ENCODE measurements at places on chromosomes 16 and 17. TPM values are rescaled to one million over a fixed set of nuclear protein-coding genes. Genes with fewer than 3 reads are reported as not detected.

- H3K4me1 ChIP-seq: no peaks in the 10 kb centered on the region
- no peaks in the 10 kb centered on the region for H3K36me3 ChIP-seq
- no peak overlapping the region for H3K4me3 ChIP-seq
- no peak overlapping the region for H3K27ac ChIP-seq
- H3K27me3 ChIP-seq: no peaks in the 10 kb centered on the region
These were observed 26.6 kb downstream of the JPH3 start for GRCh38 chr16:87628940-87629339.

- peaks cover 8% of the 10 kb centered on the region for H3K36me3 ChIP-seq
- no peak overlapping the region for H3K27ac ChIP-seq
- peaks cover 7% of the 10 kb centered on the region for H3K4me1 ChIP-seq
- H3K4me3 ChIP-seq: no peak overlapping the region
- DNase-seq: no peak
These were observed 78.4 kb downstream of the TRIM37 start for GRCh38 chr17:59028328-59028727.

DNA sequence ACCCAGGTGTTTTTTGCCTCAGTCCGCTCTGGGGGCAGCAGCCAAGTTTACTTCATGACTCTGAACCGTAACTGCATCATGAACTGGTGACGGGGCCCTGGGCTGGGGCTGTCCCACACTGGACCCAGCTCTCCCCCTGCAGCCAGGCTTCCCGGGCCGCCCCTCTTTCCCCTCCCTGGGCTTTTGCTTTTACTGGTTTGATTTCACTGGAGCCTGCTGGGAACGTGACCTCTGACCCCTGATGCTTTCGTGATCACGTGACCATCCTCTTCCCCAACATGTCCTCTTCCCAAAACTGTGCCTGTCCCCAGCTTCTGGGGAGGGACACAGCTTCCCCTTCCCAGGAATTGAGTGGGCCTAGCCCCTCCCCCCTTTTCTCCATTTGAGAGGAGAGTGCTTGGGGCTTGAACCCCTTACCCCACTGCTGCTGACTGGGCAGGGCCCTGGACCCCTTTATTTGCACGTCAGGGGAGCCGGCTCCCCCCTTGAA, 2.1 kb upstream of the C17orf107 start:
- no peaks in the 10 kb centered on the region for H3K27me3 ChIP-seq
- peaks cover 12% of the 10 kb centered on the region for H3K36me3 ChIP-seq
- peaks cover 14% of the 10 kb centered on the region for H3K4me1 ChIP-seq
- no peak overlapping the region for H3K27ac ChIP-seq

DNA sequence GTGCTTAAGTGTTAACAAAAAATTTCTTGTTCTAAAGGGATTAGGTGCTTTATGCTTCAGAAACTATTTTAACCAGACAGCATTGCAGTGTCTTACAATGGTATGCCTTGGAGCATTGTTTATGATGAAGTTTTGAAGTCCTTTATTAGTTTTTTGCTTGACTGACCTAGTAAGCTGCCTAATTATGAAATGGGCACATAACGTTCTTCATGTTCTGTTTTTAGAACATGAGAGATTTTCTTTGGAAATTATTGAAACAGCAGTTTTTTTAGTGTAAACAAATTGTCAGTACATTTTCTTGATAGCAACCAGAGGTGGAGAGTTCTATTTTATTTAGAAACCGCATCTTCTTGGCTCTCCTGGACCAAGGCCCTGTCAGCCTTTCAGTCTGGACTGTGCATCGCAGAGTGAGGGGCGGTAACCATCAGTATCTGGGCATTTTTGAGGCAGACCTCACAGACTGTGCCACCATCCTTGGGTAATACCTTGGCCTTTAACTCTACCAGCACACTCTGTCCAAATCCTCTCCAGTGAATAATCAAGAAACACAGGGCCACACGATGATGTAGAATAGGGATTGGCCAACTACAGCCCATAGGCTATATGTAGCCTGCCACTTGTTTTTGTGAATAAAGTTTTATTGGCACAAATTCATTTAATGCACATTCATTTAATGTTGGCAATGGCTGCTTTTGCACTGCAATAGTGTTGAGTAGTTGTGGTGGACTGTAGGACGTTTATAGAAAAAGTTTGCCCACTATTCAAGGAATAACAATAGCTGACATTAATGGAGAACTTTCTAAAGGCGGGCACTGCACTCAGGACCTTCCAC, 81.1 kb downstream of the VPS35L start:
- no peaks in the 10 kb centered on the region for H3K27me3 ChIP-seq
- DNase-seq: no peak
- H3K4me3 ChIP-seq: no peak overlapping the region
- peaks cover 10% of the 10 kb centered on the region for H3K36me3 ChIP-seq

- DNase-seq: no peak
- H3K27ac ChIP-seq: no peak overlapping the region
- peaks cover 11% of the 10 kb centered on the region for H3K4me1 ChIP-seq
- no peak overlapping the region for H3K4me3 ChIP-seq
- no peaks in the 10 kb centered on the region for H3K36me3 ChIP-seq
- peaks cover 22% of the 10 kb centered on the region for H3K27me3 ChIP-seq
These were observed 104.6 kb downstream of the GNAO1 start for GRCh38 chr16:56295739-56296527.

DNA sequence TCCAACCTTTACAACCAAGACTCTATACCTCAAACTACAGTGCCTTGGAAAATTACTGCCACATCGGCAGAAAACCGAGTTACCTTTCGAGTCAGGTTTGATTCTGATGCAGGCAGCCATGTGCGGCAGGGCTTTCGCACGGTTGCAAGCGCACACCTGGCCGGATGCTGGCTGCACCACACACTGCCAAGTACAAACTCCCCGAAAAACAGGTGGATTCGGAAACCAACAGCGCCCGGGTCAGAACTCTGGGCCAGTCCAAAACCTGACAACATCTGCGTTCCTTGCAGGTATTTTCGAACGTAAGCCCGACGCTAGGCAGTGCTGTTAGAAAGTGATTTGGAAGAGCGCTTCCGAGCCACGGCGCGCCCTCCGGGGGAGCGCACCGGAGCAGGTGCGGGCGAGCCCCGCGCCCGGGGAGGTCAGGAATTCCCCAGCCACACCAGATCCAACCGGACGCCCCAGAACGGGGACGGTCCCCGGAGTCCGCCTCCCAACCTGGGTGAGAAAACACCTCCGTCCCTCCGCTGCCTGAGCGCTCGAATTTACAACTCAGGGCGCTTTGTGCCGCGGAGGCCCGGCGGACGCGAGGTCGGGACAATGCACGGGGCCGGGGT, 1.2 kb downstream of the USP7 start:
- H3K27ac ChIP-seq: peak overlapping the region; percentile 97
- H3K36me3 ChIP-seq: peaks cover 18% of the 10 kb centered on the region
- H3K27me3 ChIP-seq: peaks cover 5% of the 10 kb centered on the region
- peak; percentile 58 for DNase-seq

DNA sequence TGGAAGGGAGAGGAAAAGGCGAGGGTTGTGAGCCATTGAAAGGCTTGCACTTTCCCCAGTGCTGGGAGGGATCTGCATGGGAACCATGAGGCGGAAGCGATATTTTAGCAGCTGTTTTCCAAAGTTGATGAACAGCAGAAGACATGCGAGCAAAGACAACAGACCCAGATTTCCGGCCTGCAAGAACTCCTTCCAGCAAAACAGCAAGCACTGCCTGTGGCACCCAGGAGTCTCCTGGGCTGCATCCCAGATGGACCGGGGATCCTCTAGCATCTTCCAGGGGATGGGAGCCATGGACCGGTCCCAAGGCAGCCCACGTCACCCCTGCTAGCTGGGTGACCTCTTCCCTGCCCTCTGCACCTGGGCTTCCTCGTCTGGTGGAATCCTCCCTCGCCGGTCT, 162.8 kb downstream of the IRF8 start:
- no peak overlapping the region for H3K4me3 ChIP-seq
- H3K4me1 ChIP-seq: no peaks in the 10 kb centered on the region
- H3K27ac ChIP-seq: no peak overlapping the region
- H3K27me3 ChIP-seq: peaks cover 14% of the 10 kb centered on the region
- H3K36me3 ChIP-seq: no peaks in the 10 kb centered on the region
- no peak for DNase-seq

DNA sequence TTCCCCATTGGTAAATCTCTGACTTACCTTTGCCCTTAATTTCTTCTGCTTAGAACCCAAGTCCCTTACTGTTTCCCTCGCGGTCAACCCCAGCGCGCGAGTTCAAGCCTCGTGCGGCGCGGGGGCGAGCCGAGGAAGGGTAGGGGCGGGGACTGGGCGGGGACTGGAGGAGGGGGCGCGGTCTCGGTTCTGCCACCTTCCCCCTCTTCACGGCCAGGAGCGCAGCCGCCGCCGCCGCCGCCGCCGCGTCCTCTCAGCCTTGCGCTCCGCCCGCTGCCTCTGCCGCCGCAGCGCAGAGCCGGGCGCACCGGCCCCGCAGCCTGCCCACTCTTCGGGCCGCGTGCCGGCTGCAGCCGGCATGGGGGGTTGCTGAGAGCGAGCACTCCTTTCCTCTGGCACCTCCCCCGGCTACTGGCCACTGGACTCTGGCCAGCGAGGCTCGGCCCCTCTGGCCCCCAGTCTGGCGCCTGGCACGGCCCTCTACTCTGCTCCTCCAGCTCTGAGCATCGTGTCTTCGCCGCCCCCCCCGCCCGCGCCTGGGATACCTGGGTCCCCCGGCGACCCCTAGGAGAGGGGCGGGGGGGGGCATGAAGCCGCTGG, at the start of gene RAPGEFL1:
Gene RAPGEFL1 (plus strand): TSS at position 196 of the 600 bp plus-strand sequence. CDS start 392 bp downstream, at position 588.
- H3K4me1 ChIP-seq: peaks cover 10% of the 10 kb centered on the region
- peaks cover 4% of the 10 kb centered on the region for H3K27me3 ChIP-seq
- peaks cover 17% of the 10 kb centered on the region for H3K36me3 ChIP-seq
- peak; percentile 83 for DNase-seq
- H3K27ac ChIP-seq: peak within 1 kb of the TSS; percentile 74

GRCh38 chr16:11484691-11485258, 101.9 kb downstream of the LITAF start:
- no peak overlapping the region for H3K27ac ChIP-seq
- DNase-seq: no peak
- H3K36me3 ChIP-seq: peaks cover 39% of the 10 kb centered on the region
- H3K27me3 ChIP-seq: no peaks in the 10 kb centered on the region

DNA sequence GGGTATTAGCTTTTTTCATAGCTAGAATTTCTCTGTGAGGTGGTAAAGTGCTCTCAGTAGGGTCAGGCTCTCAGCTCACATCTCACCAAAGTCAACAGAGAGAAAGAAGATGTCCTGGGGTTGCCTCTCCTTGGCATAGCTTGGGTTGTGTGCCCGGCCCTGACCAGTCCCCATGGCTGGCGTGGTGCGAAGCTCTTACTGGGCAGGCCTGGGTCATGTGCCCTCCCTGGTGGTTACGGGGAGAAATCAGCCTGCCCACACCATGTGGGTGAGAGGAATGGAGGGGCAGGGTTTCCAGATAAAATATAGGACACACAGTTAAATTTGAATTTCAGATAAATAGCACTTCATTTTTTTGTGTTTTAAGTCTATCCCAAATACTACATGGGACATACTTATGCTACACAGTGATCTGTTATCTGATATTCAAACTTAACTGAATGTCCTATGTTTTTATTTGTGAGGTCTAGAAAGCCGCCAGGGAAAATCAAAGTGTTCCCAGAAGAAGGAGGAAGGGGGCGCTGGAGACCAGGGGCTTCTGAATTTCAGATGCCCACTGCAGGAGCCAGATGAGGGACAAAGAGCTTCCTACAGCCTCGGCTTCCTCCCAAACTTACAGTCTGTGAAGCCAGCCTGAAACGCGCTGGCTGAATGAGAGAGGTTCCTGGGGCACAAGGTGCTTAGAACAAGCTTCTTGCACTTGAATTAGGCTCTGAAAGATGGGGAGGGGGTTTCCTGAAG, 45.4 kb downstream of the NKD1 start:
- no peaks in the 10 kb centered on the region for H3K27me3 ChIP-seq
- H3K36me3 ChIP-seq: peaks cover 3% of the 10 kb centered on the region
- peaks cover 20% of the 10 kb centered on the region for H3K4me1 ChIP-seq

GRCh38 chr17:64081802-64082799, 47.8 kb downstream of the ERN1 start:
- DNase-seq: peak; percentile 11
- peaks cover 2% of the 10 kb centered on the region for H3K36me3 ChIP-seq
- H3K4me1 ChIP-seq: peaks cover 21% of the 10 kb centered on the region
- peak overlapping the region; percentile 80 for H3K27ac ChIP-seq
- H3K4me3 ChIP-seq: peak overlapping the region; percentile 40

DNA sequence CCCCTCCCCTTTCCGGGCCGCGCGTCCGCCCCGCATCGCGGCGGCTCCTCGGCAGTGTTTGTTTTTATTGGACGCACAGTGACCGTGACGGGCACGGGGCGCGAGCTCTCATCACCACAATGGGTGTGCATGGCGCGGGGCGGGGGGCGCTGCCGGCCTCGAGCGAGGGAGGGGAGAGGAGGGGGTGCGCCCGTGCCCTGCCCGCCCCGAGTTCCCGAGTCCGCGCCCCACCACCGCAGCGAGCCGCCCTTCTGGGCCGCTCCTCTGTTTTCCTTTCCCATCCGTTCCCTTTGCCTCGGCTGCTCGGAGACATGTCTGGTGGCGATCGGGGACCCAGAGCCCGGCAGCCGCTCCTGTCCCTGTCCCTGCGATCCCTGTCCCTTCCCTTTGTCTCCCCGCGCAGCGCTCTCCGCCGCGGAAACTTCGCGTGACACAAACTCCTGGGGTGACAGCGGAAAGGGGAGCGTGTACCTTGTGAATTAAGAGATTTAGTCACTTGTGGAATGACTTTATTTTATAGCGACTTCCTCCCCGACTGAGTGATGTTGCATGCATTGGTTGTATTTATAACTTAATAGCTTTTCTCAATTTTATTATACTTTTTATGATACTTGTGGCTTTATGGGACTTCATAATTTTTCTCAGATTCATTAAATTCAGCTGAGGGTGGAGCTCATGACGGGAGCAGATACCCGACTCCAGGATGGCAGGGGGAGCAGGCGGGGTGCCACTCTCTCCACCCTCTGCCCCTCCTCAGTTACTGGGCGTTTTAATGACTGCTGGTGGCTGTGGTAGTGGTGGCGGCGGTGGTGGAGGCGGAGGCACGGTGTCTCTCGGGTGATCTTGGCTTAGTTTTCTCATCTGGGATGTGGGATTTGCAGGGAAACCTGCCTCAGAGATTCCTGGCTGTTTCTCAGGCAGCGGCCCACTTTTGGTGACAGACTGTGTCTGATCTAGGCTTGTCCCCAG, 40.8 kb downstream of the MRM1 start:
- H3K27ac ChIP-seq: no peak overlapping the region
- H3K4me1 ChIP-seq: peaks cover 11% of the 10 kb centered on the region
- peak overlapping the region; percentile 73 for H3K4me3 ChIP-seq
- peaks cover 68% of the 10 kb centered on the region for H3K27me3 ChIP-seq
- H3K36me3 ChIP-seq: no peaks in the 10 kb centered on the region

DNA sequence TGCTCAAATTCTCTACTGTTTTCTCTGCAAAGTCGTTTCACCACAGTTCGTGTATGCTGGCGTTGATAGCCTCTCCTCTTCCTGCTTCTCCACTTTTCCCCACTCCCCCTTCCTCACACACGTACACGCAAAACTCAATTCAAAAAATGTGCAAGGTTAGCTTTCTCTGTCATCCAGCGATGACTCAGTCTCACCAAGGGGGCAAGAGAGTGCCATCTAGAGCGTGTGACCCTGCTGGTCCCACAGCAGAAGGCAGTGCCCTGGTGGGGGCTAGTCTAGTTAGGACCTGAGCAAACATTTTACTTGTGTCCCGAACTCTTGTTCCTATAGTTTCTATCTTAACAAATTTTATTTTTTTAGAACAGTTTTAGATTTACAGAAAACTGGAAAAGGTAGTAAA, 121.2 kb upstream of the CHMP6 start:
- peak overlapping the region; percentile 81 for H3K27ac ChIP-seq
- peak overlapping the region; percentile 40 for H3K4me3 ChIP-seq
- H3K36me3 ChIP-seq: peaks cover 31% of the 10 kb centered on the region
- DNase-seq: peak; percentile 39
- peaks cover 61% of the 10 kb centered on the region for H3K4me1 ChIP-seq

SOX15 gene
- 0.35 TPM for total RNA-seq

CACNG5 gene
- not detected for total RNA-seq

KRTAP17-1 gene
- not detected for total RNA-seq

TEX14 gene
- 0.14 TPM for total RNA-seq

CMIP gene
- 28.1 TPM for total RNA-seq

CFAP97D1 gene
- not detected for total RNA-seq

PSMD11 gene
- 147 TPM for total RNA-seq
